ENCODE measurements at places on chromosomes 3 and 15.

DNA sequence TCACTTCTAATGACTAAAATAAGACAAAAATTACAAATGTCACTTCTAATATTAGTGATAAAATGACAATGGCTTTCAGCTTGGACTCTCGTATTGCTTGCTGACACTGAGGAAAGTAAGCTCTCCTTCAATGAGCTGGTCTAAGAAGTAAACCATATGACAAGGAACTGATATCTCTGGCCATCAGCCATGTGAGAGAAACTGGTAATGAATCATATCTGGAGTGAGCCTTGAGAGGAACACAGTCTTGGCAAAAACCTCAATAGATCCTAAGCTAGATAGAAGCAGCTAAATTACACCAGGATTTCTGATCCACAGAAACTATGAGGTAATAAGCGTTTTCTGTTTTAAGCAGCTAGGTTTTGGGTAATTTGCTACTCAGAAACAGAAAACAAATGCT lies 1575.1 kb downstream of the OTOL1 start:
- no peak for DNase-seq

- DNase-seq = no peak
These were observed 15.0 kb downstream of the CACNA2D3 start for GRCh38 chr3:54137311-54137710.

GRCh38 chr3:89851974-89852621 lies 744.7 kb downstream of the EPHA3 start:
- DNase-seq = no peak

GRCh38 chr3:141051443-141052200 lies 475 bp downstream of the SPSB4 start:
- no peak for DNase-seq

GRCh38 chr15:77739591-77740378 lies 107.1 kb upstream of the LINGO1 start:
- DNase-seq = no peak

GRCh38 chr15:47218295-47218694 lies 499.0 kb upstream of the SEMA6D start:
- DNase-seq = no peak

DNA sequence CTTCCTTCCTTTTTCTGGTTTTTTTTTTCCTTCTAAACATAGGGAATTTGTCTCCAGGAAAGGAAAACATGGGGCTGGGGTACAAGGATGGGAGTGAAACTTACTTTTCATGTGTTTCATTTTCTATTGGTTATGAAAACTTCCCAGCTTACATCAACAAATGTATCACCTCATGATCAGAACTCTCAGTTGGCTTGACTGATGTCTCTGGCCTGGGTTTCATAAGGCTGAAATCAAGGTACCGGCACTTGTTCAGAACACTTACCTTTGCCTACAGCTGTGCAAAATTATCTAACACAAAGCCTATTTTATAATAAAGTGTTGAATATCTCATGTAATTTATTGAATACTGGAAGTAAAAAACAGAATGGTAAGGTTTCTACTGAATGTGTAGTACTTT lies 91.8 kb upstream of the STT3B start:
- DNase-seq = no peak

DNA sequence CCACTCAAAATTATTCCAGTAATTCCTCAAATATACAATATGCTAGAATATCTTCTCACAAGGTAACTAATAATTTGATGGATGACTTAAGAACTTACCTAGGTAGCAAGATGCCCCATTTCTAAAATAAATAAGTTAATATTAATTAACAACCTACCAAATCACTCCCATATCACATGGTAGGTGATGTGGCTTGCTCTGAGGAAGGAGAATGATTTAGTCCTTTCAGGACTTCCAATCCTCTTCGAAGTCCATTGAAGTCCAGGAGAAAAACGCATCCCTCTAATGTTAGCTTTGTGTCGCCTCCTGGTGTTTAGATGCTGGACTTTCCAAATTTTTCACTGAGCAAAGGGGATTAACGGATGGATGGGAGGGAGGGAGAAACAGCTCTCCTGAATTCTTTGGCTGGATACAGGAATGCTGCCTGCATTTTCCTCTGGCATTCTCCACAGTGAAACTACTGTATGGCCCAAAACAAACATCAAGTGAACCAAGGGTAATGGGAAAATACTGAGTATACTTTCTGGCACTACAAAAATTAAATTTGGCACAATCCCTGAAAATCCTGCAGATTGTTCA lies 58.6 kb downstream of the PRICKLE2 start:
- DNase-seq = no peak

- DNase-seq = no peak
These were observed 169.0 kb upstream of the TSC22D2 start for GRCh38 chr3:150238995-150239619.

GRCh38 chr15:101058735-101059134 lies 139.6 kb downstream of the LRRK1 start:
- no peak for DNase-seq

GRCh38 chr3:179236669-179237301 lies 14.1 kb downstream of the KCNMB3 start:
- no peak for DNase-seq

DNA sequence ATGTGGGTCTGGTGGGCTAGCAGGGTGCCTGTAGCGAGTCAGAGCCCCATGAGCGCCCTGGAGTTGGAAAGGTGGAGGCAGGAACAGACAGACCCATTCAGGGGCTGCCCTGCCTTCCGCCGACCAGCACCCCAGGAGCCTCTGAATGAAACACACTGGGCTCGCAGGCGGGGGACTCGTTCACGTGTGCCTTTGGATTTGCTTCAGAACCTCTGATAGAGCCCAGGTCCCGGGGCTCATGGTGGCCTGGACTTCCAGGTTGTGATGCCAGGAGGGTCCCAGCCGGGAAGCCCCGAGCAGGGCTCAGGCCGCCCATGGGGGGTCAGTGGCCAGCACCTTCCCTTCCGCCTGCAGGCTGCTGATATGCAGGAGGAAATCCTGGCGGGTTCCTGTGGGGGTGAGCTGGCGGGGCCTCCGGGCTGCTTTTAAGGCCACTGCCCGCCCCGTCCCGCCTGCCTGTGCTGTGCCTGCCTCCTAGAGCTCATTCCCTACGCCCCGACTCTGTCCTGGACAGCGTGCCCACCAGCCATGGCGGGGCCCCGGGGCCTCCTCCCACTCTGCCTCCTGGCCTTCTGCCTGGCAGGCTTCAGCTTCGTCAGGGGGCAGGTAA lies at the start of gene STAB1:
STAB1 (plus strand) TSS at position 453 of the 610 bp plus-strand sequence; CDS start at position 529, 76 bp downstream.
- no peak for DNase-seq

GRCh38 chr15:80709542-80709941 lies 14.4 kb downstream of the ABHD17C start:
- DNase-seq = no peak

DNA sequence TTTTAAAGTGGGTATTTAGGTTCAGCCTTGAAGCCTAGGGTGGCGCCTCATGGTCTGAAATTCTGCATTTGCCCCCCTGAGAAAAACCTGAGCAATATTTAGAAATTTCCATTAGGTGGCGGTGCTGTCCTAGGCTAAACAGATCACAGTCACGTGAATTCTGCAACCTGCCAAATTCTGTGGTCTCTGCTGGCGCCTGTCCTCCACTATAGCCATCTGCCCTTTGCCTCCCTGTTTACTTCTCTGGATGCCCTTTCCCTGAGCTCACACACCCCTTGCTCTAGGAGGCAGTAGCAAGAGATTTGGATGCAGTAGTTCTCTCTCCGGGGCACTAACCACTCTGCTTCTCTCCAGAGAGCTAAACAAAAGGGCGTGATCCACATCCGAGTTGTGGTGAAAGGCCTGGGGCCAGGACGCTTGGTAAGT lies 9.1 kb downstream of the MRPS11 start:
- no peak for DNase-seq

- DNase-seq = no peak
These were observed 73.3 kb downstream of the SETMAR start for GRCh38 chr3:4376499-4376898.

GRCh38 chr3:161510510-161511260 lies 14.1 kb downstream of the OTOL1 start:
- DNase-seq = peak; percentile 7

GRCh38 chr3:14877469-14877868 lies 58.7 kb downstream of the FGD5 start:
- DNase-seq = no peak

DNA sequence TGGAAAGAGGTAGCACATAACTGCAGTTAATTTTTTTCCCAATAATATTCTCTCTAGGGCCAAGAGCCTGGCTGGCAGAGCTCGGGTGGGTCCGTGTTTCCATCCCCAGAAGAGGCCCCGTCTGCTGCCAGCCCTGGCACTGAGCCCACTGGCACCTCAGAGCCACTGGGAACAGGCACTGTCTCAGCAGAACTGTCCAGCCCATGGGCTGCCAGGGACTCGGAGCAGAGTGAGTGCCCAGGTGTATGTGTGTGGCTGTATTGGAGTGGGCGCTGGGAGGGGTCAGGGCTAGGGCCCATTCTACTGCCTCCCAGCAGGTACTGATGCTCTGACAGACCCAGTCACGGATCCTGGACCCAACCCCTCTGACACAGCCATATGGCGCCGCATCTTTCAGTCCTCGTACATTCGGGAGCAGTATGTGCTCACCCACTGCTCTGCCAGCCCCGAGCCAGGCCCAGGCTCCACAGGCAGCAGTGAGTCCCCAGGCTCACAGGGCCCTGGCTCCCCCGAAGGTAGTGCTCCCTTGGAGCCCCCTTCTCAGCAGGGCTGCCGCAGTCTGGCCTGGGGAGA lies 8.9 kb downstream of the VWA5B2 start:
- DNase-seq = no peak

DNA sequence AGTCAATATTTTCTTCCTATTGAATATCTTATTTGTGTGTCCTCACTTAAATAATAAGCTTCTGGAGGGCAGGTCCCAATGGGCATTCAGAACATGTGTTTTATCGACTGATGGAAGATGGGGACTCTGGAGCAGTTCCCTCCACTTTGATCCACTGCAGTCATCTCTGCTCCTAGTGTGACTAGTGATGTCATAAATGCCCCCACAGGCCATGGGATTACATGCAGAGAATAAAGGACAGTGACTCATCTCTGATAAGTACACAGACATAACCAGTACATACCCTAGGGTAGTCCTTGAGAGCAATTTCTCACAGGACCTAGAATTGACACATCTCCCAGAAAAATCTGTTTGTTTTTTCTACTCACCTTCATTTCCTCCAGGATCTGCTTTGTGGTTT lies 49.4 kb upstream of the FMN1 start:
- no peak for DNase-seq

DNA sequence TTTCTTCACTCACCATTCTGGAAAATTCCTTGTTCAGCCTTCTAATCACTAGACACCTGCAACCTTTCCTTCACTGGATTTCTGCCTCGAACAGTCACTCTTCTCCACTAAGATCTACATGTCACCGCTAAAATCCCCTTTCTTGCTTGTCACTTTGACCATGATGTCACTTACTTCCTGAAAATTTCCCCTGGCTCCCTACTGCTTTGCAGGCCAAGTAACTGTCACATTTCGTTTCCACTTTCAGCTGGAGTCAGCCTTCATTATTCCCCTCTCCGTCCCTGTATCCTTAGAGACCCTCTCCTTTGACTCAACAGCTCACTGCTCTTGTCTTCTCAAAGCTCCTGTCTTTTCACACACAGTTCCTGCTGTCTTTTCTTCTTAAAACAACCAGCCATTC lies 15.9 kb downstream of the CHL1 start:
- DNase-seq = no peak

- DNase-seq = no peak
These were observed 83.5 kb downstream of the FAM81A start for GRCh38 chr15:59521443-59521842.

GRCh38 chr3:21995079-21995607 lies 244.1 kb upstream of the ZNF385D start:
- no peak for DNase-seq

DNA sequence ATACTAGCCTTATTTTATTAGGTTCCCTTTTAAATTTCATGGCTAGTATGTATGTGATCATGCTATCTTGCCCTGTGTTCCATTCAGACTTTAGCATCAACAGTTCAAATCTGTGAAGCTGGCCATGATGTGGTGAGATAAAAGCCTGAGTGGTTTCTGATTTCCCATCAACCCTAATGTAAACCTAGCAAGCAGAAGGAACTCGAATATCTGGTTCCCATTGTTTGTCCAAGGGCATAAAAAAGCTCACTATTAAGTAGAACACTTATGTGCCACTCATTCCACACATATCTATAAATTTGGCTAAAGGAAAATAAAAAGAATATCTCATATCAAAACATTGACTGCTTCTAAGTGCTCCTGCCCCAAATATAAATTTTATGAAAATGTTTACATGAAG lies 311.7 kb downstream of the CADM2 start:
- no peak for DNase-seq

All from NCI-H1436 treated with DMSO at 0.1 percent for 48 hours (cell line).